ENCODE measurements at places on chromosomes 1 and 21.

DNA sequence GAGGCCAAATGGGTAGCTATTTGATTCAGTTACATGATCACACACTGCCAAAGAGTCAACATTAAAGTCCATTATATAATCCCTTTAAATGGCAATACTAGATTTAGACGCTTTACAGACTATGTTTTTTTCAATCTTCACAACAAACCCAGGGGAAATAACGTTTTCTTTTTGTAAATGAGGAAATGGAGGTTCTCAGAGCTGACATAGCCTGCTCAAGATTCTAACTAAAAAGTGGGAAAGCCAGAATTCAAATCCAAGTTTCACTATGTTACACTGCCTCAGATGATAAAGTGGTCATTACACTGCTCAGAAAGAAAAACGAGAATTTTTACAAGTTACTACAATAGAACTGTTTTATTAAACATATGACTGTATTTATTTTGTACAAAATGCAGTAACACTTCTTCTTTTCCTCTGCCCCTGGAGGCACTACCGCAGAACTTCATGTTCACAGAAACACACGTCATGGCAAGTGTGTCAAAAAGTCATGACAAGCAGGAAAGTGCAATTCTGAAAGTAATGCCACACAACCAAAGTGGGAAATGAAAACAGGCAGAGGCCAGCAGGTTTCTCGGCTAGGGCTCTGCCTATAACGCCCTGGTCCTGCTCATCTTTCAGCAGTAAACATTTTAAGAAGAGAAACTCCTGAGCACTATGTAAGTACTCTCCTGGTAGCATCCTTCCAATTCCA, 19.0 kb downstream of the THEMIS2 start:
- DNase-seq, result peak; percentile 52

- no peak for DNase-seq
These were observed 291.0 kb downstream of the ADGRL2 start for GRCh38 chr1:82091729-82092128.

DNA sequence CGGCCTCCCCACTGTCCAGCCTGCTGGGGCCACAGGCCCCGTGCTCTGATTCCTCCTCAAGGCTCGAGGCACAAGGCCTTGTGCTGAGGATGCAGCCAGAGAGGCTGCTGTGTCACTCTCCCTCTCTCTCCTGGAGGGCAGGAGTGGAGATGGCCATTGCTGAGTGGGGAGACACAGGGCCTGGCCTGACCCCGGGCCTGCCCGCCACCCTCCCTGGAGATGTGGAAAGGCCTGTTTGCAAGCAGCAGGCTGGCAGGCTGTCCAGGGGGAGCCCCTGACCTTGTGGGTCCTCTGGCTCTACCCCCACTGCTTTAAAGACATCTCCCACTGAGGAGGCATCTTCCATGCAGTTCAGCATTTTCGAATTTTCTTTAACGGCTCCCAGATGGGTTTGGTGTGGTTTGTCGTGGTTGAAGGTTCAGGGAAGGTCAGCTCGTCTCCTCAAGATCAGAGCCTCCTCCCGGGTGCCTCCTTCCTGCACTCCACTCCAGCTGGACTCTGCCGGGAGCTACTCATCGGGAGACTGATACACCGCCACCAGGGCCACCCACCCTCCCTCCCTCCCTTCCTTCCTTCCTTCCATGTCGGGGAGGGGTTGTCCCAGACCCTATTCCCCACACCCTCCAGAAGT, 69.1 kb downstream of the SPSB1 start:
- no peak for DNase-seq

- DNase-seq, result no peak
These were observed 380 bp upstream of the FBXO28 start for GRCh38 chr1:224113545-224113917.

DNA sequence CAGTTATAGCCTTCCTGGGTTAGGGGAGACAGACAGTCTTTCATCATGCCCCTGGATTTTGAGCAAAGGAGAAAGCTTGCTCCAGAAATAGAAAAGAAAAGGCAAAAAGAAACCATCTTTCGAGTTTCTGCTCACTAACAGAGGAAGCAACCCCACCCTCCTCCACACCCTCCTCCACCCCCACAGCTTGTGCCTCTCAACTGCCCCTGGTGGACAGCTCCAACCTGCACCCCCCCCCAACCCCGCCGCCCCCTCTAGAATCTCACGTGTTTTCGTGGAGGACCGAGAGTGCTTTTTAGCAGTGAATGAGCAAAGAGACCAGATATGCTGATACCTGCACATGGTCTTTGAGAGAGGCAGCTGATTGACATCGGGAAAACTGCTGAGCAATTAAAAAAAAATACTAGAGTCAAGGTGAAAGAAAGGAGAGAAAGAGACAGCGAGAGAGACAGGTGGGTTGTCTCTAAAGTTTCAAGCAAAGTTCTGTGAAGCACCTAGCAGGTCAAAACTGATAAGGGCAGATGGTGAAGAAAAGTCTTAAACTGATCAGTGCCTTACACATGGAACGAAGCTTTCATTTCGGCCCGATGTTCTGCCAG, 358.3 kb downstream of the KIF26B start:
- DNase-seq, result no peak

- no peak for DNase-seq
These were observed 640.6 kb downstream of the PTPRU start for GRCh38 chr1:29876902-29877301.

GRCh38 chr21:32437729-32438128, 25.2 kb downstream of the EVA1C start:
- DNase-seq, result no peak

GRCh38 chr1:67189953-67190352, 23.7 kb downstream of the IL23R start:
- no peak for DNase-seq

DNA sequence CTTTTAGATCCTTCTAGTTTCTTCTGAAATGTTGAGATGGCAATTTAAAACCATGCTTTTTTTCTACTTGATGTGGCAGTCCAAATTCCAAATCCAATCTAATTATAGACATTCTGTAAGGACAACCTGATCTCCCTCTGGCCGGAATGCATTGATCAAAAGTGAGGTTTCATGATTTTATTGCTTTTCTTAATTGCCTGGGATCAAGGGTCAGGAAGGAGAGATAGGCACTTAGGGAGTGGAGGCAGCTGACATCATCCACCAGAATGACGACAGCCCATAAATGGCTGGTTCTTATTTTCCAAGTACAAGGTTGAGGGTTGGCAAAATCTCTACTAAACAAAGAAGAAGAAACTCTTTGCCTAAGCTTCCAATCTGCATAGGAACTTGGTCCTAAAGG, 46.4 kb upstream of the SCCPDH start:
- DNase-seq, result no peak

- no peak for DNase-seq
These were observed 5.8 kb upstream of the EPHA8 start for GRCh38 chr1:22557341-22557950.

DNA sequence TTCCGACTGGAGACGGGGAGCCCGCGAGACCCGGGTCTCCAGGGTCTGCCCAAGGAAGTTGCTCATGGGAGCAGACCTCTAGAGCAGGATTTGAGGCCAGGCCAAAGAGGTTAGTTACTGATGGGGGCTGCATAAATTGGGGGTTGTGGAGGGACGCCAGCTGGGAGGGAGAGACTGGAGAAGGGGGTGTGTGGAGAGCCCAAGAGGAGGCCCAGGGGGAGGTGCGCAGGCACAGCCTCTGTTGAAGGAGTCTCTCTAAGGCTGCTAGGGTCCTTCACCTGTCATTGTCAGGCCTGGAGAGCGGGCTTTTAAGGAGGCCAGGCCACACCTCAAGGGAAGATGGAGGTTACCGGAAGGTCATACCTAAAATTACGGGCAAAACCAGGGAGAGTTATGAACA, 363 bp downstream of the PLA2G5 start:
- no peak for DNase-seq

Measured in activated naive CD4-positive, alpha-beta T cell treated with anti-CD3 and anti-CD28 coated beads, Interleukin-2, amount 10 ng/mL, durations not matched to agents 7 days and 5 days (primary cell).